ENCODE measurements at places on chromosomes 2 and 18.

GRCh38 chr2:164570475-164570874 is 50.8 kb downstream of the GRB14 start:
- no peak for DNase-seq

DNA sequence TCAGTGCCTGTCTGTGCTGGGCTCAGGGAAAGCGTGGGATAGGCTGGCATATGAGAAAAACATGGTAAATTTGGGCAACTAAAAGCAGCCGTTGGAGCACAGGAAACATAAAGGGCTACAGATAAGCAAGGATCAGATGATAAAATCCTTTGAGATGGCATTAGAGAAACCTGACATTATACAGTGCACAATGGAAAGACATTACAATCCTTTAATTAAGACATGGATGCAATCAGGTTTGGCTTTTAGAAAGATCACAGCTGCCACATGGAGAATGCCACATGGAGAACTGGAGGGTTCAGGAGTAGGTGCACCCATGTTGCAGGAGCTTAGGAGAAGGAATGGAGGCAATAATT is 117.3 kb downstream of the CDC42EP3 start:
- no peak for DNase-seq

- peak; percentile 97 for DNase-seq
Observed at GRCh38 chr2:96642564-96643360, at the start of gene FER1L5. TSS of gene FER1L5 (plus strand) at chr2:96642764. CDS start at chr2:96642837, 73 bp downstream.

DNA sequence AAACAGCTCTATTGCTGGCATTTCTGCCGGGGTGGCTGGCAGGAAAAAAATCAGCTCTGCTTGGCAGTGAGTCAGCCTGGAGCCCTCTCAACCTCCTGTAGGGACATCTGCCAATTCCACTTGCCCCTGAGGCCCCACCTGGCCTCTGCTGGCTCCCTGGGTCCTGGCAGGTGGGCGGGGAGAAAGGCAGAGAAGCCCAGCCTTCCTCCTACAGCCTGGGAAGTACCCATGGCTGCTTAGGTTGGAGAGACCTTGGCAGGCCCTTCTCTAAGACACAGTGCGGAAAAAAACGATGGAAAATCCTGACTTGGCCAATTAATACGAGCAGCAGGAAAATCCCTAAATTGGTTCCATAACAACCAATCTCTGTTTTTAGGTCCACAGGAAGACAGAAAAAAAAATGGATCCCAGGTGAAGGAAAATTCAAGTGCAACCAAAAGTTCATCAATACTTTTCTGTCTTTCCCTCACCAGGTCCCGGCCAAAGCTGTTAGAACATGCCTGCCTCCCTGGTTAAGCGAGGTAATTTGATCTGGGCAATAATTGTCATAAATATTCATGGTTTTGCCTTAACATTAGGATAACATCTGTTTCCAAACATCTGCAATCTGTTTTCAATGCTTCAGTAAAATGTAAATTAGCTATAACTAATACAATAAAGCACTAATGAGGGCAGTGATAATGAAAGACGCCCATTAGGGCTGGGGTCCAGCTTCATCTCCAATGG is 245.9 kb downstream of the TFCP2L1 start:
- DNase-seq = peak; percentile 49

DNA sequence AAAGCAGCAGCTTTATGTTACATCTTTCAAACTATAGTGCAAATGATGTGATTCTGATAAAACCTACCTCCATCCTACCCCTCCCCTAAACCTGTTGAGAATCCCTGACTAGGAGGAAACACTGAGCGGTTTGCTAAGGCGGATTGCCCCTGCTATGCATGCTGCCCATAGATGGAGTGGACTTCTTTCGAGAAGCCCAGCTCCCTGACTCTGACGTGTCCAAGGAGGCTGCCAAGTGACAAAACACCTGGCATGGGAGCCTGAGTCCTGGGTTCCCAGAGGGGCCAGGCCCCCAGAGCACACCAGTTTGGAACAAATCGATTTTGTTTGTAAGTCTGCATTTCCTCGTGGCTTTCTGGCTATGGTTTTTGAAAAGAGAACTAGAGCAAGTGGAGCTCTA is 1.4 kb upstream of the UXS1 start:
- no peak for DNase-seq

GRCh38 chr2:72991980-72992733 is 74.8 kb downstream of the EMX1 start:
- DNase-seq = no peak

DNA sequence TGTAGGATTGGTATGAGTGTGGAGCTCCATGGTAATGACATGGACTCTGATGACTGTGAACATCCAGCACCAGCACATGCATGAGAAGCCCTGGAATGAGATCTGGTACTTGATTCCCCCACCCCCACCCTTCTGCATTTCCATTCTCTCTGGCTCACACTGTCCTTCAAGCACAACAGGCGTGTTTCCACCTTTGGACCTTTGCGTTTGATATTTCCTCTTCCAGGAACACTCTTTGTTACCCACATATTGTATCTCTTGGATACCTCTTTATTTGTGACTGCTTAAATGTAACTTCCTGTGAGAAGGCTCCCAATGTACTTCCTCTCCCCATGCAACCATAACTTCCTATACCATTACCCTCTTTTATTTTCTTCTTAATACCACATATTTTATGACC is 263.8 kb downstream of the HNMT start:
- no peak for DNase-seq

GRCh38 chr2:144481666-144482065 is 38.3 kb downstream of the ZEB2 start:
- DNase-seq = no peak

DNA sequence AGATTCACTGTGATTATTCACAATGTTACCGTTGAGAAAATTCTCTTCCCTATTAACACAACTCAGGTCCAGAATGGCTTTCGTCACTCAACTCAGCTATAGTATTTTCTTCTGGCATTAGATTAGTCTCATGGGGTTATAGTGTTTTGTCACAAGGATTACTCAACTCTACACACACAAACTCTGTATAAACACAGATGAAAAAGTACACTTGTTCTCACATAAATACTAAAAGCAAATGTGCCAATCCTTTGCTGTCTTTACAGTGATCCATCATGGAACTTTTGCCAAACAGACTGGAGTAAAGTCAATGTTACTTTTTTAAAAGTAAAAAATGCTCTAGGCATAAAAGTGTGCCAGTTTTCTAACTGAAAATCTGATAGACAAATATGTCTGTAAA is 267.6 kb downstream of the RBM43 start:
- DNase-seq = no peak

DNA sequence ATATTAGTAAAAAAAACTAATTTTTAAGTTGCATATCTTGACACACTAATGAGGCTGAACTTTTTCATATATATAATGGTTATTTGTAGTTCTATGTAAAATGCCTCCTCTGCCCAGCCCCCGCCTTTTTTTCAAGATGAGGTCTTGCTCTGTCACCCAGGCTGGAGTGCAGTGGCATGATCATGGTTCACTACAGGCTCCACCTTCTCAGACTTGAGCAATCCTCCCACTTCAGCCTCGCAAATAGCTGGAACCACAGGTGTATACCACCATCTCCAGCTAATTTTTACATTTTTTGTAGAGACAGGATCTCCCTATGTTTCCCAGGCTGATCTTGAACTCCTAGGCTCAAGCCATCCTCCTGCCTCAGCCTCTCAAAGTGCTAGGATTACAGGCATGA is 24.3 kb downstream of the ATF2 start:
- no peak for DNase-seq

- DNase-seq = no peak
Observed at GRCh38 chr2:159133797-159134196, 152.7 kb downstream of the WDSUB1 start.

DNA sequence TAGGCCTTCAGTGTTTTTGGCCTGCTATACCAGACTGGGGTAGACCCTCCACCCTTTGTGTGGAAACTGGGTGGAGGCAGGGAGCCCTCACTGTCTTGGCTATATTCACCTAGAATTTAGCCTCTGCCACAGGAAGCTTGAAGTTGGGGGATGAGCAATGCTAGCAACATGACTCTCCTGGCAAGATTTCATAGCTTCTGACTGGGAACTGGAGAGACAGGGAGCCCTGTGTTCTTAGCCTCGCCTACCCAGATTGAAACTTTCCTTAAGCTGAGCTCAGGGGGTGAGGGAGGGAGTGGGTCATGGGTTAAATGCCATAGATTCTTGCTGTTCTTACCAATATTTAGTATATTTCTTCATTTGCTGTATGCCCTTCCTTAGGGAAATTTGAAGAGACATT is 46.8 kb upstream of the FAM98A start:
- DNase-seq = no peak

- DNase-seq = no peak
Observed at GRCh38 chr18:7677001-7677400, 109.9 kb downstream of the PTPRM start.

DNA sequence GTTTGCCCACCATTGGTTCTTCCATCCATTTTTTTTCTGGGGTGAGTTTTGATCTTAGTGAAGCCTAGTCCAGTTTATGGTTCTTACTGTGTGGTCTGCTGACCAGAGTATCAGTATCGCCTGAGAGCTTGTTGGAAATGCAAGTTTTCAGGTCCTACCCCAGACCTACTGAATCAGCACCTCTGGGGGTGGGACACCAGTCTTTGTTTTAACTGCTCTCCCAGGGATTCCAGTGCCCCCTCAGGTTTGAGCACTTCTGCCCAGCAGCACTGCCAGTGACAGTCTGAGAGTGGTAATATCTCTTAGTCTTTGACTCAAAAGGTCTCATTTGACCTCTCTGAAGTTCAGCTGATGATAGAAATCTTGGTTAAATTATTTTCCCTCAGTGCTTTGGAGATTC is 269.3 kb downstream of the ALPK2 start:
- no peak for DNase-seq

GRCh38 chr18:22983175-22983574 is 50.0 kb downstream of the RBBP8 start:
- DNase-seq = peak; percentile 10

- DNase-seq = no peak
Observed at GRCh38 chr2:135047300-135047699, at the start of gene MAP3K19. TSS of gene MAP3K19 (minus strand) at chr2:135047447. CDS start at chr2:135024647, 22,800 bp downstream.

DNA sequence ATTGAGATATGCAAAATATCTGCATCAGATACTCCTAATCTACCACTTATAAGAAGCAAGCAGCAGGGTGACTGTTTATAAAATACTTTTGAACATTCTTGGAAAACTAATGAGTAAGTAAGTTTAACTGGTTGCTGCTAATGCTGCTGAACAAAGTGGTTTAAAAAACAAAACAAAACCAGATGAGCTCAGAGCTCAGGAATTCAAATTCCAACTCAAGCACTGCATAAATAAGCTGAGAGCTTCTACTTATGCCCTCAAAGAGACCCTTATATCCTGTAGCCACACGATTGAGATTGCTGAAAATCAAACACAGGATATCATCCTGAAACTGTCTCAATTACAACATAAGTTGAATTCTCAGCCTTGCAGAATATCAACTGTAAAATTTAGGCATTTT is 62.3 kb upstream of the NYAP2 start:
- peak; percentile 12 for DNase-seq

DNA sequence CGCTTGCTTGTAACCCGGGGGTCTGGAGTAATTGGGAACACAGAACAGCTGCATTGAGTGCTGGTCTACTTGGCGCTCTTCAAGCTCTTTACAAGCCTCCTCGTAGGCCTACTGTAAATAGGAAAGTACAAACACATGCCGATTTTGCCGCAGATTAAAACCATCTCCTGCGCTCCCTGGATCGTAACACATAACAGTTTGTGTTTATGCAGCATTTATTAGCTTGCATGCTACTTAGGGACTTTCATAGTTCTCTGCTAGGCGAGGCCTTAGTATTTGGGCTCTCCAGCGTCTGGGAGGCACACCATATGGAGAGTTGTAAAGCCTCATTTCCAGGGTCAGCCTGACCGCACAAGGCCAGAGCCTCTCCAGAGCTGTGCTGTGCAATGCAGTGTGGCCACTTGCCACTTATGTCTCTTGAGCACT is 84.0 kb upstream of the HAAO start:
- no peak for DNase-seq

GRCh38 chr2:196513796-196514526 is 125.6 kb upstream of the CCDC150 start:
- DNase-seq = no peak

DNA sequence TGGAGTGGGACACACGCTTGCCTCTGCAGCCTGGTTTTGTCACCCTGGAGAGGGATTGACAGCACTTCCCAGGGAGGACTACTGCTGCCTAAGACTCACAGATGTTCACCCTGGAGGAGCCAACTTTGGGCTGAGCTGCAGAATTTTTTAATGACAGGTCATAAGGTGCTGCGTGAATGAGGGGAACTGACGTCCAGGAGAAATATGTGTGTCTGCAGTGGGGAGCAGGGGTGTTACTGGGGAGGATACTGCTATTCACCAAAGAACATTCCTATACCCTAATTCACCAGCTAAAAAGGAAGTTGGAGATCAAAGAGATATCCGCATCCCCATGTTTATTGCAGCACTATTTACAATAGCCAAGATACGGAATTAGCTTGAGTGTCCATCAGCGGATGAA is 144.4 kb downstream of the MGAT5 start:
- DNase-seq = peak; percentile 48

- peak; percentile 40 for DNase-seq
Observed at GRCh38 chr2:201363857-201364560, 6.9 kb upstream of the FLACC1 start.

GRCh38 chr2:241224018-241224850 is 35.8 kb downstream of the ANO7 start:
- DNase-seq = no peak

- no peak for DNase-seq
Observed at GRCh38 chr2:137249463-137250130, 484.3 kb downstream of the THSD7B start.

DNA sequence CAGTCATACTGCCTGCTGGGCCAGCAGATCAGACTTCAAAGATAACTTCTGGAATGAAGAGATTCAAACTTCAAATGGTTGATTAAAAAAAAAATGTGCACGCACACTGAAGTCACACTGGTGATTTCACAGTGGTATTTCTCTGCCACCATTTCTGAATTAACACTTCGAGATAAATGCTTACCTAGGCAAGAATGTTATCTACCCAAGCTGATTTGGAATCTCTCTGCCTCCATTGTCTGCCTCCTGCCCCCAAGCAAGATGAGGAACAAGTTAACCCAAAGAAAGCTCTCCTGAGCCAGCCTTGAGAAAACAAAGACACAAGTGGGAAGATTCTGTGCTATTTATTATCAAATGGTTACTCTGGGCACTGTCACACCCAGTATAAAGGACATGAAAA is 6.5 kb downstream of the LAMA1 start:
- no peak for DNase-seq

DNA sequence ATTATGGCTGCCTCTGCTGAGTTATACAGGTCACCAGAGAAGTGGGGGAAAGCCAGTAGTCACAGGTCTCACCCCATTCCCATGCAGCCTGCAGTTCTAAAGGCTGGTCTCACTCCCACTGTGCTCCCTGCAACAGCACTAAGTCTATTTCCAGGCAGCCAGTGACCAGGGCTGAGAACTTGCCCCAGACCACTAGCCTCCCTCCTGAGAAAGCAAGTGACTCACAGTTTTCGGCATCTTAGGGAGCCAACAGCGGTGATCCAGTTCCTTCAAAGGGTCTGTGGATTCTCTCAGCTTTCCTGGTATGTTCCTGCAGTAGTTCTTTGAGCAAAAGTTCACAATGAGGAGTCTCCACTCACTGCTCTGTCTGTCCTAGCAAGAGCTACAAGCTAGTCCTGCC is 329.6 kb upstream of the MAP2 start:
- DNase-seq = no peak
